ENCODE measurements at places on chromosomes 7 and 10.

GRCh38 chr7:102106625-102107024 lies 180.0 kb upstream of the SH2B2 start:
- DNase-seq, result no peak

DNA sequence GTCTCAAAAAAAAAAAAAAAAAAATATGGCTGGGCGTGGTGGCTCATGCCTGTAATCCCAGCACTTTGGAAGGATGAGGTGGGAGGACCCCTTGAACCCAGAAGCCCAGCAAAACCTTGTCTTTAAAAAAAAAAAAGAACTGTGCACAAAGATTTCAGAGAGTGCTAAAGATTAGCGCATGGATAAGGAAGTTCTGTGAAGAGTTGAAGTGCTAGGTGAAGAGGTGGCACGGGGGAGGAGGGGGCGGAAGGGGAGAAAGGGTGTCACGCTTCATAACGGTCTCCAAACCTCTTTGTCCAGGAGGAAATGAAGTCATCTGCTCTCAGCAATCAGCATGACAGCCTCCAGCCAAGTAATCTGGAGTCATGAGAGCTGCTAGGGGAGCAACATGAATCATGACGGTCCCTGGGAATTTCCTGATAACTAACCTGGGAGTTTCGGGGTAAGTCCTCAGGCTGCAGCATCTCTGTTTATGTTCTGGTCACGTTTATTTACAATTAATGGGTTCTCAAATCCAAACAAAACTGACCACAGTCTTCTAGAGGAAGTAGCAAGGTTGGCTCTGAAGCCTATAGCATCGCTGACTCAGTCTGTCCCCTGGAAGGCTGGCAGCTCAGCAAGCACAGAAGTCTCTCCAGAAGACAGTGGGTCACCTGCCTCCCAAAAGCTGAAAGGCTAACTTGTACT lies 1.9 kb upstream of the PLAU start:
- DNase-seq, result peak; percentile 82

GRCh38 chr7:95608359-95609173 lies 12.2 kb upstream of the PDK4 start:
- DNase-seq, result peak; percentile 72

GRCh38 chr7:44511863-44512468 lies 21.5 kb upstream of the NUDCD3 start:
- no peak for DNase-seq

- DNase-seq, result no peak
Measured at GRCh38 chr10:28592953-28593352, 60.0 kb downstream of the WAC start.

- DNase-seq, result no peak
Measured at GRCh38 chr7:2441430-2442058, 34.7 kb downstream of the GRIFIN start.

DNA sequence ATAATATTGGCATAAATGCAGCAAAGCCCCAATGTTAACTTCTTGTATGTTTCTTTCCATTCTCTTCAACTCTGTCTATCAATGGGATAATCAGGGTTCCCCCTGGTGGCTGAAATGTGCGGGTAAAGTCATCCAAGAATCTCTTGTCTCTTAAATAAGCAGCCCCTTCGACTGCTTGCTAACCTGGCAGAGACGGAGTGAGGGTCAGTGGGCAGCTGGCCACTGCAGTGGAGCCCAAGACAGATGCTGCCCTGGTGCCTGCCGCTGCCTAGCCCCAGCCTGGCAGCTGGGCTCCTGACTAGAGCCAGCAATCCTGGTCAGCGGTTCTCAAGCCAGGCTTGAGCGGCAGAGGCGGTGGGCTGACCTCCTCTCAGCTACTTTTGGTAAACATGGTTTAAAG lies 248.9 kb downstream of the COBL start:
- DNase-seq, result no peak

DNA sequence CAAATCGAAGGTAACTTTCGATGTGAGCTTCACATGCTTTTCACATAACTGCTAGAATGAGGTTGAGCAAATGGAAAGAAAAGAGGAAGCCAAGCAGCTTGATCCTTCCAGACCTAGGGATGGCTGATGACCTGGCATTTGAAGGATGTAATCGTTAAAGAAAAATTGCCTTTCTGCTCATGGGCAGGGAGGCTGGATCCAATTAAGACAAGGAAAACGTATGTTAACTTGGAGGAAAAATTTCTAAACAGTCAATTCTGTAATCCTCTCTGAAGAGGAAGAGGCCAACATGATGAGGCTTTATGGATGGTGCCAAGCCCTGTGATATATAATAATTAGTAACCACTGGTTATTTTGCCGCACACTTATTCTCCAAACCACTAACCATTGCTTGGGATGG lies 12.5 kb downstream of the GRK5 start:
- DNase-seq, result no peak

DNA sequence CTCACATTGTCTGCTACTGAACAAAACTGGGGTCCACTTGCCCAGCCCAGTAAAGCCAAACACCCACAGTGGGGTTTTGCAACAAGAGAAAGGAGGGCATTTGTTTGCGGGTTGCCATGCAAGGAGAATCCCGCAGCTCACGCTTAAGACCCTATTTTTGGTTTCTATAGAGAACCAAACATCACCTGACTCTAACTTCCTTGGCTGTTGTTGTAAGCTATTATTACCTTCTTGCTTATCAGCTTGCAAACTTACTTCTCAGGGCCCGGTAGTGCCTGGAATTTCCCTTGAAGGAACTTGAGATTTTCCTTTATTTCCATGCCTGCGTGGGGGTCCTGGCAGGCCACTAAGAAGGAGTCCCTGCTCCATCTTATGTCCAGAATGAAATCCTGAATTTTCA lies 20.7 kb downstream of the IFIT3 start:
- no peak for DNase-seq

DNA sequence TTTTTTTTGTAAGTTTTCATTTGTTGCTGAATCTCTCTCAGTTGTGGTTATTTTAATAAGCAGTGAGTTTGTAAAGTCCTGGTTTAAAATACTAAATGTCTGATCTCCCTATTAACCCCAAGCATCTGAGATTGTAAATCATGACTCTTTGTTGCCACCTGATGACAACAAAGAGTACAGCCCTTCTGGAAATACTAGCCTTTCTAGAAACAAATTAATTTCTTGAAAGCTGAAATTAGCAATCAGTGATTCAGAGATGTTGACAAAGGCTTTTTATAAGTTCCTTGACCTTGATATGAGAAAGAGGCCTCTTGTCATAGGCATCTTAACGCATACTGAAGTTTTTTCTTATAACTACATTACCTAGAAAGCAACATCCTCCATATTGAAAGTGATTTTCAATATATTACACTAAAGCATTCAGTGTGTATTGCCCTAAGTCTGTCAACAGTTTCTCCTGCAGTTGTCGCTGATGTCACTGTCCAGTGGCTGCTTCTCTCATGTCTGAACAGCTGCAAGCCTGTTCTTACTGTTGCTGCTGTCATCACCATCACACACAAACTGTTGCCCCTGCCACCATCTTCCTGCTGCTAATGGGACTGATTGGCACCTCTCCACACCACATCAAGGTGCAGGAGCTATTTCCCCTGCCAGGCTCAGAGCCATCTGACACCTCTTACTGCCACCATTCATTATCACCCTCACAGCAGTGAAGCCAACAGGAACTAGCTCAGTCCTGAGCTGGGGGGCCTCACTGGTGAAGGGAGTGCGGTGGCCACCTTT lies 95.1 kb upstream of the LRGUK start:
- no peak for DNase-seq

- no peak for DNase-seq
Measured at GRCh38 chr7:154429666-154430404, 377.6 kb downstream of the DPP6 start.

DNA sequence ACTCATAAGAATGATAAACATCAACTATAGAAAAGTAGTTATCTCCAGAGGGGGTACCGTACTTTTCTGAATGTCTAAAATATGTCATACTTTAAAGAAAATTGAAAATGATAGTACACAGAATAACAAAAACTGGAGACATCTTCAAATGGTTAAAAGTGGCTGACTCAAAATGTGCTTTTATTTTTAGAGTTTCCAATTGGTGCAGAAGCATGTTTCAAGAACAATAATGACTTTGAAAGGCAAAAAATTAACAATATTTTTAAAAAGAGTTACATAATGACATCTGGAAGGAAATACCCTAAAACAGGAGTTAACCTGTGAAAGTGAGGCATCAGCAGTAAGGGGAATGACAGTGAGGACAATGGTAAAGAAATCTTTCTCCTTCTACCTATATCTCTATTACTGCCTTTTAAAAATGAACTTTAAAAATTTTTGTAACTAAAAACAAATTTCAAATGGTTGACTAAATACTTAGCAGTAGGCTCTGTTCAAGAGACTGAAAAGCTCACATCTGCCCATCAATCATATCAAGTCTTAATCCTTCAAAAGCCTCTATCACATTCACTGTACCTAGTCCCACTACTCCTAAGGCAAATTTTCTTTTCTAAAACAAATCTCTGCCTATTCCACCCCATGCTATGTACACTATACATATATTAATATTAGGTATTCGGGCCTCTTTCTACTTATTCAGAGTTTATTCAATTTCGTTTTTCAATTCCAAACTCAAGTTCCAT lies 3.0 kb downstream of the ASZ1 start:
- DNase-seq, result no peak
